ENCODE measurements at places on chromosomes 16 and 17.

DNA sequence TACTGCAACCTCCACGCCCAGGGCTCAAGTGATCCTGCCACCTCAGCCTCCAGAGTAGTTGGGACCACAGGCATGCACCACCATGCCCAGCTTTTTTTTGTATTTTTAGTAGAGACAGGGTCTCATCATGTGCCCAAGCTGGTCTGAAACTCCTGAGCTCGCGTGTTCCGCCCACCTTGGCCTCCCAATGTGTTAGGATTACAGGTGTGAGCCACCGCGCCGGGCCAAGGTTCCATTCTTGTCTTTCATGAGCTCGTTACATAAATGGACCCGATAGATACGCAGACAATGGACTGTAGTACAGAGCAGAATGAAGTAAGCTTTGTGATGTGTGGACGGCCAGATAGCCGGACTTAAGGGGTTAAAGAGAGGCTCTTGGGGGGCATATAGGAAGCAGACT lies 19.3 kb downstream of the UBN1 start:
- no peak for DNase-seq

DNA sequence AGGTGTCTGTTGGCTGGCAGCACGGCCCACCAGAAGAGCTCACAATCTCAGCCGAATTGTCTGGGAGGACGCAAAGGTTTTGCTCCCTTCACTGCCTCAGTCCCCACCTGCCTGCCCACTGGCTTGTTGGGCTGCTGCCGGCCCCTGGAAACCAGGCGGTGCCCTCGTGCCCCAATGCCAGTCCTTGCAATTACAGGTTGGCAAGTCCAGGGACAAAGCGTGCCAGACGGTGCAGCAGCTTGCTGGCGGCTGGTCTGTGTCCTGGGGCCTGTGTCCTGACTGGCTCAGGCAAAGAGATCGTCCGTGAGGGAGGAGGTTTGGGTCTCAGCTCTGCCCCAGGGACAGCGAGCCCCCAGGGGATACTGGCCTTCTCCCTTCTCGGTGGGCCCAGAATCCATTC lies 24.6 kb upstream of the SPNS2 start:
- DNase-seq, result no peak

DNA sequence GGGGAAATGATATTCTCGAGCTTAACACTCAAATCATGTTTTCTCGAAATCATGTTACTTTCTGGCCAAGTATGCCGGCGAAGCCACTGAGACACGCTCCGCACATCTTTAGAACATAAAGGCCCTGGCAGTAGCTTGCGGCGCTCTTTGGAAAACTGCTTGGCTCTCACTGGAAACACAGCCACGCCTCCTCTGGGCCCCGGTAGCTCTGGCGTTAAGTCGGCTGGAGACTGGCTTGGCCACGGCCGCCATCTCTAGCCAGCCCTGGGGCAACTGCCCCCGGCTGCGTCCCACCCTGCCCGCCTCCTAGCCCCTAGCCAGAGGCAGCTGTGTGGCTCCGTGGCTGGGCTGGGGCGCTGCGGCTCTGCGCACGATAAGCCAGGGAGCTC lies 9.2 kb upstream of the BAIAP2 start:
- DNase-seq, result no peak

- peak; percentile 15 for DNase-seq
Measured at GRCh38 chr17:76139801-76140660, 1.0 kb downstream of the FOXJ1 start.

GRCh38 chr17:74539281-74539820 lies 6.6 kb downstream of the CD300C start:
- DNase-seq, result no peak

DNA sequence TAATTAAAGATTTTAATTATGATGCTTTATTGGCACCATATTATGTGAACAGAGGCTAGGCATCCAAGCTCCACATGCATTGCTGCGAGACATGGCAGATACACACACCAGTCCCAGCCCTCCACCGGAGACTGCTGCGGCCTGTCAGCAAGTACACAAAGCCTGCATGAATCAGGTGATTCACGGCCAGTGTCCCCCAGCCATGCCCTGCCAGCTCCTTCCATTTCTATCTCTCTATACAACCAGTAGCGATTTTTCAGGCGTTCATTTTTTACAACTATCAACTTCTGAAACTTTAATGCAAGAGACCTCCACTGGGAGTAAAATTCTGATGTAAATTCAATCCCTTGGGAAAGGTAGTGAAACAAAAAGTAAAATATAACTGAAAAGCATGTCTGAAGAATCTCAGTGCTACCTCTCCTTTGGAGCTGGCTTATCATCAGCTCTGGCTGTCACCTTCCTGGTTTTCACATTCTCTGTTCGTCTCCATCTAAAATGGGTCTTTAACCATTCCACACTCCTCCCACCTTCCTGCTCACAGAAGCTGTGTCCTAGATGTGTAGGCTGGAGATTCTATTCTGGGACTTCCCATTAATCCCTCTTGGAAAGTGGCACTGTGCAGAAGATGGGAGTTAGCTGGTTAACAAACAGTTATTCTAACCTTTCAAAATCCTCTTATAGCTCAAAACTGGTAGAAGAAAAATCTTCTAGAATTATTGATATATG lies 32.2 kb downstream of the HS3ST3A1 start:
- no peak for DNase-seq

Data from stimulated activated naive CD4-positive, alpha-beta T cell treated with Interleukin-2 at 50 U/mL for 16 hours (primary cell).